ENCODE measurements at places on chromosomes 1 and 21. TPM values are rescaled to one million over a fixed set of nuclear protein-coding genes. Genes with fewer than 3 reads are reported as not detected.

The RABGGTB gene
- total RNA-seq: 169 TPM

The PCSK9 gene
- total RNA-seq: 0.15 TPM

The MROH7 gene
- total RNA-seq: not detected

The ERVH48-1 gene
- total RNA-seq: not detected

The RPF1 gene
- 72.8 TPM for total RNA-seq

The DMBX1 gene
- total RNA-seq: not detected

The POTED gene
- not detected for total RNA-seq

The USP33 gene
- 77.8 TPM for total RNA-seq

The FCAMR gene
- total RNA-seq: not detected

The TINAGL1 gene
- total RNA-seq: 1.2 TPM

The SLC44A5 gene
- total RNA-seq: 0.33 TPM

The RAP1GAP gene
- 5.2 TPM for total RNA-seq

The LYPD8 gene
- total RNA-seq: 1.6 TPM

The CA6 gene
- total RNA-seq: not detected

The DDR2 gene
- 41.1 TPM for total RNA-seq

The GJC2 gene
- total RNA-seq: 0.43 TPM

The FABP3 gene
- 6.1 TPM for total RNA-seq

The STUM gene
- total RNA-seq: 0.71 TPM

The LENEP gene
- not detected for total RNA-seq

The KRTAP10-1 gene
- total RNA-seq: not detected

The DSCAM gene
- total RNA-seq: 0.02 TPM

The INKA2 gene
- 22.1 TPM for total RNA-seq

The KCNK2 gene
- not detected for total RNA-seq

The COL9A2 gene
- 5.2 TPM for total RNA-seq

The CENPF gene
- total RNA-seq: 213 TPM

The RUNX3 gene
- 0.02 TPM for total RNA-seq

The BSND gene
- total RNA-seq: not detected

The LCE1C gene
- total RNA-seq: not detected

The SPRR4 gene
- total RNA-seq: not detected

All from SJCRH30 (cell line).